Stimulated activated CD4-positive, alpha-beta T cell treated with anti-CD3 and anti-CD28 coated beads, Interleukin-12 subunit alpha, Interleukin-12 subunit beta, amount 100 ng/mL, for 24 hours (primary cell): ENCODE measurements at places on chromosomes 5 and 9.

- no peak for DNase-seq
Observed at GRCh38 chr9:77474936-77475335, 173.2 kb downstream of the GNA14 start.

GRCh38 chr9:116504893-116505480, 182.1 kb upstream of the TRIM32 start:
- no peak for DNase-seq

DNA sequence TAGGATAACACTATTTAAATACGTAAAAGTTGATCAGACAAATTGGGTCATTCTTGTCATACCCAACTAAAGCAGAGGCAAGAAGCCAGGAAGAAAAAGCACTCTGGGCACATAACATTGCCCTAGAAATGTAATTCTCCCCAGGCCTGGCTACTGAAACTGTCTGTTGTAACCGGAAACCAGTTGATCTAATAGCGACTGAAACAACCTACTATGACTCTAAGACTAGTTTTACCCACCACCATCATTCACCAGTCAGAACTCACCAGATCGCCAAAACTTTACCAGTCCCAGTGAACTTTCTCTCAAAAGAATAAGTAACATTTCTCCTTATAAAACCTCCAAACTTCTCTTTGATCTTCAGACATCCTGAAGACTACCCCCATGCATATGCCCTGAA, 99.3 kb upstream of the WWC1 start:
- DNase-seq, result no peak

DNA sequence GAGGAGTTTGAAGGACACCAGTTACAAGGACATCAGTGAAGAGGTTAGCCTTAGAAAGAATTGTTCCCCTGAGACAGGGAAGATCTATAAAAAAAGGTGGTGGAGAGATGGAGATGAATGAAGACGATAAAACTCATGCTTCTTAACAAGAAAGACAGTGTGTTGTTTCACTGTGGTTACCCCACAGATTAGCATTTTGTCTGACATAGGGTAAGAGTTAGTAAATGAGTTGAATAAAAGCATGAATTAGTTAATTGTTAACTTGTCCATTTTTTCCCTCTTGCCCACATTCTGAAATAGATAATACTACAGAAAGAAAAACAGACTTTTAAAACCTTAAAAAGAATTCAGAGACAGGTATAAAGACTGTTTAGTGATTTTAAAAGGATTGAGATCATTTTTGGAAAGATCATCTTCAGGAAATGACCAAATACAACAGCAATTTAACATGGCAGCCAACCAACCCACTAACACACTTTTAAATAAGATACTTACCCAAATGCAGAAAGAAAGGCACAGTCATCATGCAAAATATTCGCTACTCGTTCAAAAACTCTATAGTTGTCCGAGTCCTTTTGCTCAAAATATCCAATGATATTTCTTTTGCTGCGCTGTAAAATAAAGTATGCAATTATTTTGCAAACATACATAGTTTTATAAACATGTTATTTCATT, 78.5 kb downstream of the ERP44 start:
- no peak for DNase-seq

DNA sequence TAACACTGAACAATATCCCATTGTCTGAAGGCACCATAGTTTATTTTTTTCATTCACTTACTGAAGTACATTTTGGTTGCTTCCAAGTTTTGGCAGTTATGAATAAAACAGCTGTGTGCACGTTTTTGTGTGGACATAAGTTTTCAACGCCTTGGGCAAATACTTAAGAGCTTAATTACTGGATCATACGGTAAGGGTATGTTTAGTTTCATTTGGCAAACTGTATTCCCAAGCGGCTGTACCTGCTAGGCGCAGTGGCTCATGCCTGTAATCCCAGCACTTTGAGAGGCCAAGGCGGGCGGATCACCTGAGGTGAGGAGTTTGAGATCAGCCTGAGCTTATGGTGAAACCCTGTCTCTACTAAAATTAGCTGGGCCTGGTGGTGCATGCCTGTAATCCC, 63.7 kb upstream of the FAM120A start:
- DNase-seq, result no peak

- DNase-seq, result peak; percentile 67
Observed at GRCh38 chr5:53095931-53096525, 13.5 kb downstream of the MOCS2 start.

DNA sequence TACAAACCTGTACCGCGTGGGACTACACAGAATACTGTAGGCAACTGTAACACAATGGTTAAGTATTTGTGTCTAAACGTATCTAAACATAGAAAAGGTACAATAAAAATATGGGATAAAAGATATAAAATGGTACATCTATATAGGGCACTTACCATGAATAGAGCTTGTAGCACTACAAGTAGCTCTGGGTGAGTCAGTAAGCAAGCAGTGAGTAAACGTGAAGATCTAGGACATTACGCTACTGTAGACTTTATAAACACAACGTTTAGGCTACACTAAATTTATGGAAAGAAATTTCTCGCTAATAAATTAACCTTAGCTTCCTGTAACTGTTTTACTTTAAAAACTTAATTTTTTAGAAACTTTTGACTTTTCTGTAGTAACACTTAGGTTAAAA, 46.5 kb downstream of the MRPS27 start:
- no peak for DNase-seq

DNA sequence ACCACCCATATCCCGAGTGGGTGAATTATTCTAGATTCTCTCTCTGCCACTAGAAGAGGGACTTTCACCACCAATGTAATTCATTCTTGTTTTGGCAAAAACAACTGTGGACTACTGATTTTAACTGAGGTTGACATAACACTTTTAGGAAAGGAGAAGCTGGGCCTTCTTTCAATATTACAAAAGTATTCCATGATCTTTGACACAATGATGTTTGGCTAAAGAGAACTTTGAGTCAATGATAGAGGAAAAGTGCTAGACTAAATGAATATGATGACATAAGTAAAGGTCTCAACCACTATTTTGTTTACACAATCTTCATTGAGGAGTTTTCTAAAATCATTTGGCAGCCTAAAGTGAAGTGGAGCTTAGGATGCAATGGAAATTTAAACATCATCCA, 336.9 kb upstream of the PDE4D start:
- no peak for DNase-seq

DNA sequence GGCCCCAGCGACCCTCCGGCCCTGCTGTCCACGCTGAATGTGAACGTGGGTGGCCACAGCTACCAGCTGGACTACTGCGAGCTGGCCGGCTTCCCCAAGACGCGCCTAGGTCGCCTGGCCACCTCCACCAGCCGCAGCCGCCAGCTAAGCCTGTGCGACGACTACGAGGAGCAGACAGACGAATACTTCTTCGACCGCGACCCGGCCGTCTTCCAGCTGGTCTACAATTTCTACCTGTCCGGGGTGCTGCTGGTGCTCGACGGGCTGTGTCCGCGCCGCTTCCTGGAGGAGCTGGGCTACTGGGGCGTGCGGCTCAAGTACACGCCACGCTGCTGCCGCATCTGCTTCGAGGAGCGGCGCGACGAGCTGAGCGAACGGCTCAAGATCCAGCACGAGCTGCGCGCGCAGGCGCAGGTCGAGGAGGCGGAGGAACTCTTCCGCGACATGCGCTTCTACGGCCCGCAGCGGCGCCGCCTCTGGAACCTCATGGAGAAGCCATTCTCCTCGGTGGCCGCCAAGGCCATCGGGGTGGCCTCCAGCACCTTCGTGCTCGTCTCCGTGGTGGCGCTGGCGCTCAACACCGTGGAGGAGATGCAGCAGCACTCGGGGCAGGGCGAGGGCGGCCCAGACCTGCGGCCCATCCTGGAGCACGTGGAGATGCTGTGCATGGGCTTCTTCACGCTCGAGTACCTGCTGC, 839 bp downstream of the KCNV2 start:
- no peak for DNase-seq

DNA sequence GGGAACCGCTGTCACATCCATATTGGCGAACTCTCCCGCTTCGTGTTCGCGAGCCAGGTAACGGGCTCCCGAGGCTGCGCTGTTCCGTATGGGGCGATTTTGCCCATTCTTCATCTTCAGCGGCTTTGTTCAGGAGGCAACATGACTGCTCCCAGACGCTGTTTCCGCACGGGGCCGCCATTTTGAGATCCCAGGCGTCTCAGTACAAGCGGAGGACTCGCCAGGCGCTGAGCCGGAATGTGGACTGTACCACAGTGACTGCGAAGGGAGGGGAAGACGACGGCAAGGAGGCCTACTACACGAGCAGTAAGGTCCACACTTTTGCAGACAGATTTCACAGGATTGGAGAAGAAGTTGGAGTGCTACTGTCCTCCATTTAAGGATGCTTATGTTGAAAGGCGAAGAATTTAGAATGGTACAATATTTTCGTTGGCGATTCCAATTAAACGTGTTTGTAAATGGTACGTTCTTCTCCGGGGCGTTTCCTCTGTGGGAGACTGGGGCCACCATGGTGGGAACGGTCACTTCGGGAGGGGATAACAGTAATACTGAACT, 41.6 kb upstream of the ZNF300 start:
- no peak for DNase-seq
